ENCODE measurements at places on chromosomes 2 and 18.
A peak's percentile ranks its signal among the peaks of the same experiment; 100 is the strongest.

GRCh38 chr2:164651361-164651760 lies 30.1 kb upstream of the GRB14 start:
- no peak for DNase-seq

DNA sequence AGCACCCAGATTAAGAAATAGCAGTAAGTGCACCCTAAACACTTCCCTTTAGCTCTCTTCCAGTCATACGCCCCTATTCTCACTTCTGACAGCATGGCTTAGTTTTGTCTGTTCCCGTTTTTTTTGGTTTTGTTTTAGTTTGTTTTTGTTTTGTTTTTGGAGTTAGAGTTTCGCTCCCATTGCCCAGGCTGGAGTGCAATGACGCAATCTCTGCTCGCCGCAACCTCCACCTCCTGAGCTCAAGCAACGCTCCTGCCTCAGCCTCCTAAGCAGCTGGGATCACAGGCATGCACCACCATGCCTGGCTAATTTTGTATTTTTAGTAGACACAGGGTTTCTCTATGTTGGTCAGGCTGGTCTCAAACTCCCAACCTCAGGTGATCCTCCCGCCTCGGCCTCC lies 2067.7 kb downstream of the SUCLG1 start:
- no peak for DNase-seq

DNA sequence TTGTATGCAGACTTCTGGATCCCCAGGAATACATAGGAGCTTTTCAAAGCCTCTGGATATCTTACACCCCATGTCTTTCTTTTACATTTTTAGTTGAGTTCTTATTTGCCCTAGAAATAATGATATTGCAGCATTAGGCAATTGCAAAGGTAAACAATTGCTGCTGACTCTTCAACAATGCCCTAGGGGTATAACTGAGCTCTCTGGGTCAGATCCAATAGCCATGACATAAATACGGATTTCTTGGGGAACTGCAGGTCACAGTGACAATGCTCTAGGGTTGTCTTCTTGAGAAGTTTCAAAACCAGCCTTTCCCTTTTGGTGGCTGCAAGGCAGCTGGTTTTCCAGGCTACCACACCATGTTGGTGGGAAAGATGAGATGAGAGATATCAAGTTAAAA lies 16.5 kb upstream of the OR6B3 start:
- no peak for DNase-seq

GRCh38 chr2:65366595-65367125 lies 65.7 kb downstream of the SPRED2 start:
- DNase-seq = peak; percentile 67

DNA sequence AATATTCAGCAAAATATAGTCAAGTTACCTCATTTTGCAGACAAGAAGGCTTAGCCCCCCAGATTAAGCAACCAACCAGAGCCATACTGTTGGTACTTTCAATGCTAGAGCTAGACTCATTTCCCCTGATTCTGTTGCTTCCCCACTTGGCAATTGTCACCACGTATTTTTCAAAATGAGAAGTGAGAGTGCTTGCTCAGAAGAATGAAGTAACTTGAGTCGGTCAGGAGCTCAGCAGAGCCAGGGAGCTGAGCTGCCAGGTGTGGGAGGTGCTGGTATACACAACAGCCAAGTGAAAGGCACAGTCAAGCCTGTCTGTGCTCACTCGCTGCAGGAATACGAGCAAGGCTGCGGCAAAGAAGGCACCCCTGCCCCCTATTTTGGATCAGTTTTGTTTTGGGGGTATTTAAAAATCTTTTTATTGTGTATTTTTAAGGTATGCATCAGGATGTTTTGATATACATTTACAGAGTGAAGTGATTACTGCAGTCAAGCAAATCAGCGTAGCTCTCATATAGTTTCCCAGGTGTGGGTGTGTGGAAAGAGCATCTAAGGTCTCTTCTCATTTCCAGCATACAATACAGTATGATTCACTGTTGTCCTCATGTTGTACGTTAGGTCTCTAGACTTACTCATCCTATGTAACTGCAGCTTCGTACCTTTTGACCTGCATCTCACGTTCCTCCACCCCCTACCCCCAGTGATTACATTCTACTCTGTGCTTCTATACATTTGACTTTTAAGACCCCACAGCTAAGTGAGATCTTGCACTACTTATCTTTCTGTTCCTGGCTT lies 62.4 kb downstream of the MRPS9 start:
- no peak for DNase-seq

DNA sequence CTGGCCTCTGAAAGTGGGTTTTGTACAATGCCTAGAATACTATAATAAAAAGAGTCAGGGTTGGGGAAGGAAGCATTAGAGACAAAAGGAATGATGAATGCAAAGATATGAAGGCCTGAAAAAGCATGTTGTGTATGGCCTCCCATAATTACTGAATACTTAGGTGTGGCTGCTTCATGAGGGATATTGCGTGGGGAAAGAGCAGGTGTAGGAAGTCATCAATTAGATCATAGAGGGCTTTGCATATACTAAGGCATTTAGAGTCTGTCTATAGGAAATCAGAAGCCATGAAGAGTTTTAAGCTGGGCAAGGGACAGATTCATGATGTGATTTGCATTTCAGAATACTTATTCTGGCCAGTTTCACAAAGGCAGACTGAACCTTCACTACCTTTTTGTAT lies 48.2 kb downstream of the NCOA1 start:
- DNase-seq = no peak

All from activated effector memory CD4-positive, alpha-beta T cell treated with anti-CD3 and anti-CD28 coated beads, Interleukin-2, amount 50 U/mL, for 16 hours (primary cell).